ENCODE measurements at places on chromosomes 1 and 21.

GRCh38 chr1:166676981-166677380 is 162.3 kb upstream of the POGK start:
- no peak for DNase-seq

DNA sequence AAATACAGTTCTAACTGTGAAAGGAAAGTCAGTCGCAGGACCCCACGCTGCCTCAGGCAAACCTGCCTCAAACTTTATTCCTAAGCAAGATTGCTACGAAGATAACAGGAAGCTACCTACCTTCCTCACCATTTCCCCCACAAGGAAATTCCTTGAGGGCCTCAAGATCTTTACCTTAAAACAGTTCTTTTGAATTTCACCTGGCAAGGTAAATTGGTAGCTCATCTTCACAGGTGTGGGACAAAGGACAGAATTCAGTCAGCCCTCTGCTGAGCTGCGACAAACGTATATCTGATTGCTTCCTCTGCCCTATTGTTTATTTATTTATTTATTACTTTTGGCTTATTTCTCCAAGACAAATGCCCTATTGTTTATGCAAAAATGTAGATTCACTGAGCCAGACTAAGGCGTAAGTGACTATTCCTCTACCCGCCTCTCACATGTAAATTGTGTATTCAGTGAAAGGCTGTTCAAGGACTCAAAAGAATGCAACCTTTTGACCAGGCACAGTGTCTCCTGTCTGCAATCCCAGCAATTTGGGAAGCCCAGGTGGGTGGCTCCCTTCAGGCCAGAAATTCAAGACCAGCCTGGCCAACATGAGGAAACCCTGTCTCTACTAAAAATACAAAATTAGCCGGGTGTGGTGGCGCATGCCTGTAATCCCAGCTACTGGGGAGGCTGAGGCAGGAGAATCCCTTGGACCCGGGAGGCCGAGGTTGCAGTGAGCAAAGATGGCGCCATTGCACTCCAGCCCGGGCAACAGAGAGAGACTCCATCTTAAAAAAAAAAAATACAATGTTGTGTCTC is 17.3 kb upstream of the PKNOX1 start:
- DNase-seq, result peak; percentile 61

- no peak for DNase-seq
These were observed 9.5 kb downstream of the GPR37L1 start for GRCh38 chr1:202131956-202132821.

DNA sequence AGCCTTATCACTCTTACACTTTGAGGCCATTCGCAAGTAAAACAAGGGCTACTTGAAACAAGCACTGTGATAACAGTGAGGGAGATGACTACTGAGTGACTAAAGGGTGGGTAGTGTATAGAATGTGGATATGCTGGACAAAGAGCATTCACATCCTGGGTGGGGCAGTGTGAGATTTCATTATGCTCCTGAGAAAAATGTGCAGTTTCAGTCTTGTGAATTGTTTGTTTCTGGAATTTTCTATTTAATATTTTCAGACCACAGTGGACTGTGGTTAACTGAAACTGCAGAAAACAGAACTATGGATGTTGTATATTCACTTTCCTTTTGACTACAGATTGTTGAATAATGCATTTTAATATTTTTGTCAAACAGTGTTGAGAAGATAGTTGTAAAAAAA is 25.1 kb upstream of the B3GALT2 start:
- DNase-seq, result no peak

DNA sequence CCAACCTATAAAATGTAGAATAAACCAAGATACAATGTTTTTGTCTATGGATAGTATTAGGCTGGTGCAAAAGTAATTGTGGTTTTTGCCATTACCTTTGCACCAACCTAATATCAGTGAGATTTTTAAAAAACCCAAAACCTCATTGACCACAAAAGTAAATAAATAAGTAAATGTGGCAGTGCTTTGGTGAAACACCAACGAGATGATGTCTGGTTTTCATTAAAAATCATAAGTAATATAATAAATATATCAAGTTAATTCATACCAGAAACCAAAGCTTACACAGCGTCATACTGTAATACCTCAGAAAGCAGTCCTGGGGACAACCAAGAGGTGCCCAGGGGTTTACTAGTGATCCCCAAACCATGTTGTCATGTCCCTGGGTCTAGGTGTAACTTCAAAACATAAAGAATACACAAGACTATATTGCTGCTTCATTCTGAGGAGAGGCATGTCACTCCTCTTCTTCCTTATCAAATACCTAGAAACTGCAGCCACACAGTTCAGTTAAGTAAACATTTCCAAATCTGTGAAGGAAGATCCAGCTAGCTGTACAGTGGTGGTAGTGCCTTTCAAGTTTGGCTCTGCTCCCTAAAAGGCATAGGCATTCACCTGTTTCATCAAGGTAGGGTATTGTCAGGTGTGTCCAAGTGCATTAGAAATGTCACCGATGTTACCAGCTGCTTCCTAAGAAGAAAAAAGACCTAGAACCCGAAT is 51.6 kb upstream of the ZC3H11B start:
- DNase-seq, result no peak
